ENCODE measurements at places on chromosomes 4 and X.

DNA sequence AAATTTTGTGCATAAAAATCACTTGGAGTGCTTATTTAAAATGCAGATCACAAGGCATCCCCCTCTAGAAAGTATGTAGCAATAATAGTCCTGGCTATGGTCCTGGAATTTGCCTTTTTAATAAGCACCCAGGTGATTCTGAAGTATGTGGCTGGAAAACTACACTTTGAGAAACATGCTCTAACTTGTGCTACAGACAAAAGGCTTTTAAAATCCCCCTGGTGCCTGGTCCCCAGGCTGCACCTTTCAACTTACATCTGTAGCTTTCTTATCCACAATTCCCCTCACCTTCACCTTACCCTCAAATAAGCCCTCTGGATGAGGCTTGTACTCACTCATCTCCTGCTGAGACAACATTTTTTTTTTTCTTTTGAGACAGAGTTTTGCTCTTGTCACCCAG lies 21.1 kb downstream of the ART3 start:
- no peak for DNase-seq

- no peak for DNase-seq
Observed at GRCh38 chrX:104435249-104435648, 130.8 kb upstream of the IL1RAPL2 start.

DNA sequence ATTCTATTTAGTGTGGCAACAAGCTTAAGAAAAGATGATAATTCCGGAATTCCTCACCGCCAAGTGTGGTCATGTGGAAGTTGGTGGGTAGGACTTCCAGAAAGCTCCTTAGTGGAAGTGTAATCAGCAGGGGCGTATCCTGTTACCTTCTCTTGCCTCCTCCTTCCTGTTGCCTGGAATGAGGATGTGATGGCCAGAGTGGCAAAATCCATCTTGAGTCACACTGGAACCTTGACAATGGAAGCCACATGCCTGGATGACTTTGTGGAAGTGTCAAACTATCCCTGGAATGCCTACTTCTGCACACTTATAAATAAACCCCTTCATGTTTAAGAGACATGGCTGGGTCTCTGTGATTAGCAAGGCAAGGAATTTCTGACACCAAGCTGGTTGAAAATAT lies 191.0 kb downstream of the PRDM5 start:
- no peak for DNase-seq

DNA sequence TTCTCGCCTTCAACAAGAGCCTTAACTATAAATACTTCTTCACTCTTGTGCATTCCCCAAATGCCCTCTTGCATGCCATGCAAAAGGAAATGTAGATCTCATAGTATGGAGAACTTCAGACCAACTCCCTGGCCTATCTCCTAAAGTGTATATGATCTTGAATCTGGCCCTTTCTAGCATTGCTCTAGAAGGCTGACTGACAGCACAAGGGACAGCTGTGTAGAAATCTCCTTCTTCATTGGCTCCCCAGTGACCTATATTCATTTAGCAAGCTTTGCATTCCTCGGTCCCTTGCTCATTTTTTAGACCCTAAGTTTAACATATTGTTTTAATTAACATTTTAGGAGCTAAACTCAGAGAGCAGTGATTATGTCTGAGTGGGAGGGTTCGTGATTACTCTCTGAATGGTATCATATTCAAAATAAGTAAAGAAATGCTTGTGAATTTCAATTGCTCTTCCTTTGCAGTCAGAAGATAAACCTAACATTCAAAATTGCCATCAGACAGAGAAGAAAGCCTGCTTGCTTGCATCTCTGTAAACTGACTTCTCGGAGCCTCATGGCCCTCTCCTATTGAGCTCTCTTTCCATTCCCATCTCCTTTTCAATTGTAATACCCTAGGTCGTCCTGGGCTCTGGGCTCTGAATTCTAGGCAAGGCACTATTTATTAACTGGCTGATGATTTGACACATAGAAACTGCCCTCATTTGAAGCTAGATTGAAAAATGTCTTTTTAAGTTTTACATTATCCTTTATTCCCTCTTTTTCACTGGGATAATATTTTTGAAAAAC lies 120.3 kb upstream of the PRKG2 start:
- no peak for DNase-seq

GRCh38 chr4:122012735-122013134 lies 60.9 kb upstream of the TRPC3 start:
- no peak for DNase-seq

DNA sequence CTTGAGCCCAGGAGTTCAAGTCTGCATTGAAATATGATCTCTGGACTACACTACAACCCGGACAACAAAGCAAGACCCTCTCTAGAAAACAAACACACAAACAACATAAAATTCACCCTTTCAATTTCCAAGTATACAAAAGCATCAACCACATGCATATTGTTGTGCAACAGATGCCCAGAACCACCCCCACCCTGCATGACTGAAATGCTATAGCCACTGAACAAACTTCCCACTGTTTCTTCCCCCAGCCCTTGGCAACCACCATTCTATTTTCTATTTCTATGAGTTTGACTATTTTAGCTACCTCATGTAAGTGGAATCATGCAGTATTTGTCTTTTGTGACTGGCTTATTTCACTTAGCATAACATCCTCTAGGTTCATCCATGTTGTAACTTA lies 14.2 kb upstream of the C4orf51 start:
- DNase-seq: no peak

GRCh38 chrX:42751573-42751972 lies 26.4 kb downstream of the PPP1R2C start:
- DNase-seq: no peak

DNA sequence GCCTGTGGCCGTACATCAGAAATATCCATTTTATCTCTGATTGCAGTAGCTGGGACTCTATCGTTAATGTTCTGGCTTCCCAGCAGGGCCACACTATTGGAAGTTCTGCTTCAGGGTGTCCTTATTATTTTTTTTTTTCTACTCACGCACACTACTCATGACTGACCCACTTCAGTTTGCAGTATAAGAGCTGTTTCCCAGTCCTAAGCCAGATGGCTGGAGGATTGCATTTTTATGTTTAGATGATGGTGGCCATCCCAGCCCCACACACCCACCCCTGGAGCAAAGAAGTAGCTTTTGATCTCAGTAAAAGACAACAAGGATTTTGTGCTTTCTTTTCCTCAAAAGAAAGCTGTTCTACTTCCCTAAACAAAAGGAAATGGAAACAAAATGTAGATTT lies 557.0 kb upstream of the GALNTL6 start:
- DNase-seq: no peak

DNA sequence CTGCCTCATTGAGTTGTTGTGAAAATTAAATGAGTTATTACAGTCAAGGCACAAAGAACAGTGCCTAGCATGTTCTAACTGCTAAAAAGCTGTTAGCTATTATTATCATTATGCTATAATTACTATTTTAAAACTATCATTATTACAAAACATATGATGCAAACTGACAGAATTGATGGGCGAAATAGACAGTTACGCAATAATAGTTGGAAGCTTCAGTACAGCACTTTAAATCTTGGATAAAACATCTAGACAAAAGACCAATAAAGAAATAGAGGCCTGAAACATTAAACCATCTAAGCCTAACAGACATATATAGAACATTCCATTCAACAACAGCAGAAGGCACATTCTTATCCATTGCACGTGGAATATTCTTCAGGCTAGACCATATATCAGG lies 73.0 kb downstream of the TAB3 start:
- no peak for DNase-seq

DNA sequence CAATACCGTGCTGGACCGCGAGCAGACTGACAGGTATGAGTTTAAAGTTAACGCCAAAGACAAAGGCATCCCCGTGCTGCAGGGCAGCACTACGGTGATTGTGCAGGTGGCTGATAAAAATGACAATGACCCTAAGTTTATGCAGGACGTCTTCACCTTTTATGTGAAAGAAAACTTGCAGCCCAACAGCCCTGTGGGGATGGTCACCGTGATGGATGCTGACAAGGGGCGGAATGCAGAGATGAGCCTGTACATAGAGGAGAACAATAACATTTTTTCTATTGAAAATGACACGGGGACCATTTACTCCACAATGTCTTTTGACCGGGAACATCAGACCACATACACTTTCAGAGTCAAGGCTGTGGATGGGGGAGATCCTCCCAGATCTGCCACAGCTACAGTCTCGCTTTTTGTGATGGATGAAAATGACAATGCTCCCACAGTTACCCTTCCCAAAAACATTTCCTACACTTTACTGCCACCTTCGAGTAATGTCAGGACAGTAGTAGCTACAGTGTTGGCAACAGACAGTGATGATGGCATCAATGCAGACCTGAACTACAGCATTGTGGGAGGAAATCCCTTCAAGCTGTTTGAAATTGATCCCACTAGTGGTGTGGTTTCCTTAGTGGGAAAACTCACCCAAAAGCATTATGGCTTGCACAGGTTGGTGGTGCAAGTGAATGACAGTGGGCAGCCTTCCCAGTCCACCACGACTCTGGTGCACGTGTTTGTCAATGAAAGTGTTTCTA lies 3.2 kb downstream of the PCDH7 start:
- no peak for DNase-seq

DNA sequence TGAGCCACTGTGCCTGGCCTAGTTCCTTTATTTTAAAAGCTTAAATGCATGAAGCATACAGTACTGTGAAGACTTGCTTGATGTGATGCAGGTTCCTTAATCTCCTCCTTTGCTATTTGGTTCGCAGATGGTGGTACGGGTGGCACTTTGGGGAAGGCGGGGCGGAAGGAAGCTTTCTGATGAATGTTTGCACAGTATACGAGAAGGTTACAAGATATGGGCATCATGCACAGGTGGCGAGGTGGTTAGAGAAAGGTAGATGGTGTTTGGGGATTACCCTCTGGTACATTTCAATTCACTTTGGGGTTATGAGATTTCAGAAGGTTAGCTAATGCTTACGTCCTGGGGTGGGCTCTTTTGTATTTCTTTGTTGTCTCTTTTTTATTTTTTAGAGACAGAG lies 17.2 kb downstream of the RHOH start:
- DNase-seq: no peak

DNA sequence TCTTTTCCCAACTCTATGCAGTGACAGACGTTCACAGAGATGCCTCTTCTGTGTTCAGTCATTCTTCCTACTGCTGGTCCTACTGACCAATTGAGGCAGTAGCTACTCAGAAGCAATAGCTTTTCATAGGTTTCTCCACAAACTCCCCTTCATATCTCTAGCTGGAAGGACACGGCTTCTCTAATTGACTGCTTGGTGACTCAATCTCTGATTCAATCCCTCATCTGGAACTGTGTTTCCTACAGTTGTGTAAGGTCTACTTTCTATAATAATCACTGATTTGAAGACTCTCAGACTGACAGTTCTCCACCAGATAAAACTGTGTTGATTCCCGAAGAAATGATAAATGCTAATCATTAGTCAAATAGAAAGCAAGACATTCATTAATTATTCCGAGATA lies 111.5 kb downstream of the DTHD1 start:
- no peak for DNase-seq

DNA sequence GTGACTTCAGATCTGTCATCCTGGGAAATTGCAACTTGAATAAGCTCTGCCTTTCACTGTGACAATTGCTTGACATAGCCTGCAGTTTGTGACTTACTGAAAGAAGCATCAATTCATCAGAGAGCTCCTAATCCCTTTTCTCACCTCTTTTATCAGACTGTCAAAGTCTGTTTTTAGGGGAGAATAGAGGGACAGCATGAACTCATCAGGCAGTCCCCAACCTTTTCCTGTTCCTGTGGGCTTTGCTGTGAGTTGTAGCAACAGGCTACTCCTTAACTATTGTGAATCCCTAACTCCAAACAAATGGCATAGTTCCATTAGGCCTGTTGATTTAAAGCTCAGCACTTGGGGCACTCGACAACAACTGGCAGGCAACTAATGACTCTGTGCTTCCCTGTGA lies 64.9 kb downstream of the DOCK11 start:
- no peak for DNase-seq

- DNase-seq: no peak
Observed at GRCh38 chr4:108556588-108557200, 63.7 kb upstream of the RPL34 start.

Data from stimulated activated CD8-positive, alpha-beta memory T cell treated with anti-CD3 and anti-CD28 coated beads, Interleukin-15, amount 100 ng/mL, for 48 hours (primary cell).